ENCODE measurements at places on chromosomes 2 and 18.

- DNase-seq: no peak
Measured at GRCh38 chr2:1693723-1694122, 50.6 kb downstream of the PXDN start.

- no peak for DNase-seq
Measured at GRCh38 chr2:58904095-58904494, 663.0 kb upstream of the FANCL start.

GRCh38 chr2:45311559-45311958 is 299.5 kb downstream of the SRBD1 start:
- DNase-seq: no peak

- DNase-seq: no peak
Measured at GRCh38 chr2:3176071-3176868, 201.3 kb downstream of the EIPR1 start.

DNA sequence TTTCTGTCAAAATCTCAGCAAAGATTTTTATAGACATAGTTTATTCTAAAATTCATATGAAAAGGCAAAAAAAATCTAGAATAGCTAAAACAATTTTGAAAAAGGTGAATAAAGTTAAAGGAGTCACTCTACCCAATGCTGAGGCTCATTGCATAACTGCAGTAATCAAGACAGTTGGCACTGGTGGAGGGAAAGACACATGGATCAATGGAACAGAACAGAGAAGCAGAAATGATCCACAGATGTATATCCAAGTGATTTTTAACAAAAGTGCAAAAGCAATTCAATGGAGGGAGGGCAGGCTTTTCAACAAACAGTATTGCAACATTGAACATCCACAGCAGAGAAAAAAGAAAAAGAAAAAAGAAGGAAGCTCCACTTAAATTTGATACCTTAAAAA is 162.8 kb downstream of the RBM43 start:
- no peak for DNase-seq

DNA sequence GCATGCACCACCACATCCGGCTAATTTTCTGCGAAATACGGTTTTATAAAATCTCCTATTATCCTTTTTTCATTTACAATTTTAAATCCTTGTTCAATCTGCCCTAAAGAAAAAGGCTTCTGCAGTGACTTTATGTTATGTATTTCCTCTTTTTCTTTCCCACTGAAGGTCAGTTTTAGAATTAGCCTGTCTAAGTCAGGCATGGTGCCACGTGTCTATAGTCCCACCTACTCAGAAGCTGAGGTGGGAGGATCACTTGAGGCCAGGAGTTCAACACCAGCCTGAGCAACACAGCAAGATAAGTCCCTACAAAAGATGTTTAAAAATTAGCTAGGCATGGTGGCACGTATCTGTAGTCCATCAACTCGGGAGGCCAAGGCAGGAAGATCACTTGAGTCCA is 39.8 kb upstream of the TNFRSF11A start:
- no peak for DNase-seq

- no peak for DNase-seq
Measured at GRCh38 chr2:239765911-239766310, 259.2 kb downstream of the NDUFA10 start.

- no peak for DNase-seq
Measured at GRCh38 chr2:45992021-45992740, 305.0 kb upstream of the EPAS1 start.

DNA sequence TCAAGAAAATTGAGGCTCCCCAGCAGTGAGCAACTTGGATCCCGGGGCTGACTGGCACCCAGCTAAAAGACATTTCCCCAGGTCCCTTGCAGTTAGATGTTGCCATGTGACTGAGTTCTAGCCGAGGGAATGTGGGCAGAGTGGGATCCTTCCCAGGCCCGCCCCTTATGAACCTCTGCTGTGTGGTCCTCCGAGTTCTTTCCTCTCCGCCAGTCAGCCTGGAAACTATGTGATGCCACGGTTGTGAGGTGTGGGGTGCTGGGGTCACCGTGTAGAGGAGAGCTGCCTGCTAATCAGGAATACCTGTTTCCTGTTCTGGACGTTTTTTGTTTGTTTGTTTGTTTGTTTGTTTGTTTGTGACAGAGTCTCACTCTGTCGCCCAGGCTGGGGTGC is 45.5 kb downstream of the TMEM37 start:
- peak; percentile 24 for DNase-seq

DNA sequence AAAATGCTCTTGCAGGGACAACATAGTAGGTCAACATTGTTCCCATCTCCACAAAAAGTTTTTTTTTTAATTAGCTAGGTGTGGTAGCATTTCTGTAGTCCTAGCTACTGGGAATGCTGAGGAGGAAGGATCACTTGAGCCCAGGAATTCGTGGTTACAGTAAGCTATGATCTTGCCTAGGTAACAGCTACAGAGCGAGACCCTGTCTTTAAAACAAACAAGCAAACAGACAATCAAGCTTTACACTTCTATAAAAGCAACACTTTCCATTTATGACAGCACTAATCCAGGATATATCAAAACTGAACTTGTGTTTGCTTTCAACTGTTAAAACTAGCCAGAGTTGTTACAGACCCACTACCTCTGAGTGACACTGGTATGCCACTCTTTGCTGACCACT is 12.0 kb downstream of the UGT1A3 start:
- DNase-seq: no peak

Data from activated CD8-positive, alpha-beta memory T cell treated with anti-CD3 and anti-CD28 coated beads for 24 hours (primary cell).